ENCODE measurements at places on chromosomes 11 and 22.

GRCh38 chr11:124983674-124984511 is 29.9 kb downstream of the CCDC15 start:
- no peak for DNase-seq

DNA sequence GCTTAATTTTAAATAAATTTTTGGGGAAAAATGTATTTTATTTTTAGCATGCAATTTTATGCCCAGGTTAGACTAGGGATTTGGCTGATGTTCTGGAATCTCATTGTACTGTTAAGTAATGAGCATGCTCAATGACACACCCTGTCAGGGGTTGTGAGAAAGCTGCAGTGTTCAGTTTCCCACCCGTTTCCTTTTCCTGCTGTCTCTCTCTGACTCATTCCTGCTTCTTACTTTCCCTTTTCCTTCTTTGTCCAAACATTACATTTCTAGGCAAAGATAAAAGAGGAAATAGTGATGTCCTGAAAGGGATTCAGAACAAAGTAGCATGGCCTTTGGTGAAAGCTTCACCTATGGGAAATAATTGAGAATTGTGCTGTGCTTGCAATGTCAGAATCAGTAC is 22.7 kb downstream of the OOSP3 start:
- DNase-seq, result no peak

- DNase-seq, result no peak
Observed at GRCh38 chr11:113554526-113554925, 79.3 kb upstream of the DRD2 start.

GRCh38 chr22:23193882-23194281 is 13.6 kb downstream of the BCR start:
- no peak for DNase-seq

DNA sequence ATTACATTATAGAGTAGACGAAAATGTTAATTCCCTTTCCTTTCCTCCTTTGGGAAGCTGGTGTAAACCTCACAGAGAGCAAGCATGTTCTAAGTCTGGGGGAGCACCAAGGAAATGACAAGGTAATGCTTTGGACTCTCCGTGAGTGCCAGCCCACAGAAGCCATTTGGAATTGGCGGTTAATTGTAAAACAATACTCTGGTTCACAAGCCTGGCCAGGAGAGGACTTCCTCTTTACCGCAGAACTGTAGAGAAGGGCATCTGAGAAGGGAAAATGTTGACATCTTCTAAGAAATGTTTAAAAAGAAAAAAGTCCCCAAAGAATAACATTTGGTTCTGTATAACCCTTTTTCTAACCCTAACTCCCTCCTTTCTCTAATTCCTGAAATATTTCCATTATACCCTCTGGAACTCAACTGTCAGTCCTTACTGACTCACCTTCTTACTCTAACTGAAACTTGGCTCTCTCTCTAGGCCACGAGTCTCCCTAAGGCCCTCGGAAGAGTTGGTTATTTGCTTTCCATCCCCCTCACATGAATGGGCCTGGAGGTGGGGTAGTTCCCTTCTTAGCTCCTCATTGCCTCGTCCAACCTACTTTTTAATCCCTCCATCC is 379.8 kb downstream of the SOX6 start:
- DNase-seq, result no peak

- DNase-seq, result peak; percentile 7
Observed at GRCh38 chr11:20647976-20648565, 21.3 kb upstream of the NELL1 start.

GRCh38 chr11:14193644-14194043 is 165.3 kb downstream of the RRAS2 start:
- DNase-seq, result no peak

GRCh38 chr11:129729216-129729615 is 86.4 kb upstream of the TMEM45B start:
- DNase-seq, result no peak

DNA sequence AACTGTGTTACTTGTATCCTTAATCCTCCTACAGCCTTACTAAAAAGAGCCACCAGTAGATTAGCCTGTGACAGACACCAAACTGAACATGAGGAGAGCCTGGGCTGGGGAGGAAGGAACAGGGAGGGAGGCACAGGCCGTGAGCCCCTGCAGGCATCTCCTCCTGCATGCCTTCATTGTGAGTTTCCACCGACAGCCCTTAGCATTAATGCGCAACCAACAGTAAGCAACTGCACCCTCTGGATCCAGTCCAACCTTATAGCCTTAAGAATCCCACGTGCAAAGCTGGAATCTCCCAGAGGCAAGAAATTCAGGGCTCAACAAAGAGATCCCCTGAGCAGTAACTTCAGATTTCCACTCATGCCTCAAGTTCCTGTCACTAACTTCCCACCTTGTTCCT is 84.6 kb downstream of the ETS1 start:
- DNase-seq, result no peak

DNA sequence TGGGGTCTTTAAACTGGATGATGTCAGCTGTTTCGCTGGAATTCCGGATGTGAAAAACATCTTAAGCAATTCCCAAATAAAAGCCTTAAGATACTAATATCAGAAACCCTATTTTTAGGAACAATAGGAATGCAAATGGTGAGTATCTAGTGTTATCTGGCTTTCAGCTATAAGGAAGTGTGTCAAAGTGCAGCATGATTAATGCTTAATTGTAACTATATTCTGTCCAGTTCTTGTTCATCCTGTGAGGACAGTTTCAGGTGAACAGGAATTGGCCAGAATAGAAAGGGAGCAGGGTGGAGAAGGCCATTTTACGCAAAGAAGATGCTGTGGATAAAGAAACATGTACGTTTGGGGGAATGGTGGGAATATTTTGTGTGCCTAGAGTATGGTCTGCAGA is 108.2 kb downstream of the RASSF10 start:
- DNase-seq, result no peak

DNA sequence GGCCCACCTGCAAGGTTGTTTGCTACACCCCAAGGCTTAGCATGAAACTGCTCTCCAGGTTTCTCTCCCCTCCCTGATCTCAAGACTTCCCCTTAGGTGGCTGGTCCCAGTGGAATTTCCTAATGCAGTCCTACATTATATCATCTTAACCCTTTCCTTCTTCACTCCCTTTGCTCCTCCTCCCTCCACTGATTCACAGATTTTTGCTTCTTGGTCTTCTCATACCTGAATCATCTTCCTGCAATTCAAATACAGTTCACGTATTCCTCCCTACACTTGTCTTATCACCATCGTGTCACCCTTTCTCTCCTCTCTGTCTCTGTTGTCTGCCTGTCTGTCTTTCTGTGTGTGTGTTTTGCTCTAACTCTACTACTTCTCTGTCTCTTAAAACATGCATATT is 17.0 kb downstream of the MMP10 start:
- no peak for DNase-seq

- DNase-seq, result no peak
Observed at GRCh38 chr22:17862646-17863181, 88.4 kb upstream of the BID start.

DNA sequence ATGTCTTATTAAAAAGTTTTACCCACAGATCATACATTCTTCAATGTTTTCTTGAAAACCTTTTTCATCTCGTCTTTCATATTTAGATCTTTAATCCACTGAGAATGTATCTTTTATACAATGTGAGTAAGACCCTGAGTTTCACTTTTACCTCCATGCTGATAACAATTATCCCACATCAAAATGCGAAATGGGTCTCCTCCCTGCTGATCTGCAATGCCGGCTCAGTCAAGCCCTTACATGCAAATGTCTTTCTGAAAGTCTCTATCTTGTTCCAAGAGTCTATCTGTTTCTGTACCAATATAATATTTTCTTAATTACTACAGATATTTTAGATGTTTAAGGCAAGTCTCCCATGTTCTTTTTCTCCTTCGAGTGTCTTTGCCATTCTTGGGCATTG is 50.9 kb downstream of the CDON start:
- no peak for DNase-seq

DNA sequence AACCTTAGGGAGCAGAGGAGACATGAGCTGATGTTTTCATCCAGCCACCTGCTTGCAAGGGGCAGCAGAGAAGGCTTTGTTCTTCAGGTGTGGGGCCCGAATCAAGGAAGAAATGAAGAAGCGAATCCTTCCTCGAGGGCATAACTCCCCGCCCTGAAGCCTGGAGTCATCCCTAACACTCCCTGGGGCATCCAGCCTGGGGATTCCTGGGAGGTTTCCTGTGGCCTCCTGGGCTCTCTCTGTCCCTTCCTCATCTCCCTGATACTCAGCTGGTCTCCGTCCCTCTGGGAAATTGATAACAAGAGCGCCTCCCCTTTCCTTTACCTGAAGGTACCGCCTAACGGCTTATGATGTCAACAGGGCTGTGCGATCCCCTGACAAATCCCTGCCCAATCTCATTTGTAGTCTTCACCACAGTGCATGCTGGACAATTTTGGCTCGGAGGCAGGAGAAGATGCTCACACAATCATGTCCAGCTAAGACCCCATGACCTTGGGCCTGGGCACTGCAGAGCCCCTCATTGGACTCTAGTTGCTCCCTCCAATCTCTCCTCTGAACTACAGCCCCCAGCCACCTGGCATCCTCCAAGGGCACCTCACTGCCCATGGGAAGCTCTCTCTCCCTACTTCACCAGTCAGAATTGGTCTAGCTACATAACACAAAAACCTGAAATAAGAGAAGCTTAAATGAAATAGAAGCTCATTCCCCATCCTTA is 80.6 kb upstream of the RTL6 start:
- no peak for DNase-seq

DNA sequence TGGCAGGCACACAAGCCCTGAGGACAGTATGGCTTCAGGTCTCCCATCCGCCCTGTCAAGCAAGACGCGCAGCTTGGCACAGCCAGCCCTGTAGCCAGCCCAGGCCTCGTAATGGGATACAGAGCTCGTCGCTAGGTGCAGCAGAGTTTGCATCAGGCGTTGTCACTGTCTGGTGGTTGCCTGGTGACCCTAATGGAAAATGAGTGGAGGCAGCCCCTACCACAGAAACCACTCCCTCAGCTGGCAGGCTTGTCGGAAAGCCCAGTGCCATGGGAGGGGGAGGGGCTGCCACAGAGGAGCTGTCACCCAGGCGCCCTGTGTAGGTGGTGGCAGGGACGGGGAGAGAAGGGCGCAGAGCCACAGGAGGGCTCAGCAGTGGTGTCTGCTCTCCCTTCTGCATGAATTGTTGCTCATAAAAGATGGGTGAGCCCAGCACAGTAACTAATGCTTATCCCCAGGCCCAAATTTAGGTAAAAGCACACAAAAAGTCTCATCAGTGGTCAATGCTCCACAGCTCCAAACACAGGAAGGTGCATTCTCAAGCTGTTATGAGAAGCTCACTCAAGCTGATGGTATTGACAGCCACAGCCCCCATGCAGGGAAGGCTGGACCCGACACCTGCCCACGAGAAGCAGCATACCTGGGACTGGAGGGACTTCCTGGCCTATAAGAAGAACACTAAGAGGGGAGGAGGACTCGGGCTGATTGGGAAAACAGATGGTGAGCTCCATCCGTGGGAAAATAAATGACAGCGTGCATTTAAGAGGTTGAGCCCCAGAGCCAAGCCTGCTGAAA is 164.6 kb downstream of the ETS1 start:
- peak; percentile 94 for DNase-seq

DNA sequence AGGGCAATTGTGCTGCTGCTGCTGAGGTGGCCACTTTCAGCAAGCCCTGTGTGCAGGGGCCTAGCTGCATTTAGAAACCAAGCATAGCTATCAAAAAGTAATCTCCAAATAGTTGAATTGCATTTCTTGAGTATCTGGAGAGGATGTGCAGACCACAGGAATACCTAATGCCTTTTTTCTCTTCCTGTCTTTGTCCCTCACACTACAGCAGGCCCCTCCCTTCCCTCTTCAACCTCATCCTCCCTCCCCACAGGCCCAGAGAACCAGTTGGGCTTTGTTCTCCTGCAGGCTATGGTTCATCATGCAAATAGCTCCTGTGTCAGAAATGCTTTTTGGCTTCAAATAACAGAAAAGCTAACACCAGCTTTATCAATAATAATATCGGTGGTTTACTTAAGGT is 47.7 kb downstream of the DKK3 start:
- DNase-seq, result no peak

DNA sequence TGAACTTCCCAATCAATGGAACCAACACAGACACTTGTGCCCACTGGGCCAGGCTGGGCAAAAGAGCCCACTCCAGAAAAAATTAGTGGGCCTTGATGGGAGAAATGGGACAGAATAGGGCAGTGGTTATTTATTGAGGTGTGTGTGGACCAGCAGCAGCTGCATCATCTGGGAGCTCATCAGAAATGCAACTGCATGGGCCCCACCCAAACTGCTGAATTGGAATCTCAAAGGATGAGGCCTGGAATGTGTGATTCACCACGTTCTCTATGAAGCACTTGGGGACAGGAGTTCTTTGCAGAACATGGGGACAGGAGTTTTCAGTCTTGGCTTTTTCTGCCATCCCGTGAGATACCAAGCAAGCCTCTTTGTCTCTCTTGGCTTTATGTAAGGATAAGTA is 255.6 kb upstream of the PLET1 start:
- DNase-seq, result no peak

DNA sequence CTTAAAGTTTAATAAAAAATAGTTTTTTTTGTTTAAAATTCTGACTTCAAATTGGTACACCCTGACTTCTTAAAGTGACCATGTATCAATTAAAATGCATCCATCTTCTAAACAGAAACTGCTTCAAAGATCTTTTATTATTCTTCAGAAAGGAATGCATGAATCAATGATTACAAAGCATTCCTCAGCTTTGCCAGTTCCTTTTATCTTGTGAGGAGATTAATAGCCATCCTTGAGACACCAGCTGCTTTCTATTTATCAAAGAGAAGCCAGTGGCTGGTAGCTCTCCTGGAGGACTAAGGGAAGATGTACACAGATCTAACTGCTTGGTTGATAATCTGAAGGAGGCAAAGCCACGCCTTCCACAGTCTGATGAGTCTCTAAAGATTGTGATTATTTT is 2222.5 kb downstream of the LRRC4C start:
- DNase-seq, result no peak

DNA sequence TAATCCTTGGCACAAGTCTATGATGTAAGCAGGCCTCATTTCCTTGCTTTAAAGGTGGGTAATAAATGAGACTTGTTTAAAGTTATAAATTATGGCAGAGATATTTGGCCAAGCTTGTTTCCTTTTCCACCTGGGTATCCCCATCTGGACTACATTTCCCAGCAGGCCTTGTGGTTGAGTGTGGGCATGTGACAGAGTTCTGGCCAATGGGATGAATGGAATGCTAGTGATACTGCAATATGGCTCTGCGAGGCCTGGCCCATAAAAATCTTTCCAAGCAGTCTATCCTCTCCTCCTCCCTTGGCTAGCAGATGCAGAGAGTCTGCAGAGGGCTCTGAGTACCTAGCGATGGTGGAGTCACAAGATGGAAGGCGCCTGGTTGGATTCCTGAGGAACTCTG is 102.5 kb downstream of the TIMP3 start:
- DNase-seq, result no peak

DNA sequence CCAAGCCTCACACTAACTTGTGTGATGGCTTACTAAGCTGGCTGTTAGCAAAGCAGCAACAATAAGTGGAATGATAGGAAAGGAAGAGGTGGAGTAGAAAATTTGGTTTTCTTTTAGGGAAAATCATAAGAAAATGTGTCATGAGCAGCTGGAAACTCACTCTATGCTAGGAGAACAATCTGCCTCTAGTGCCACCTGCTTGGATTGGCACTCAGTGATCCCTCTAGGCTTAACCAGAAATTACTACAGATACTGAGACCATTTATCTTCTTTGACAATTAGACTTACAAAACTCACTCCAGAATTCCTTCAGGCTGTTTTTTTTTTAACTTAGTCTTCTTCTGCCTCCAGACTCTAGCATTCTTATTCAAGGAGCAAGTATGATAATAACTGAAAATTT is 117.3 kb downstream of the CD44 start:
- DNase-seq, result no peak
